HuH-7 (cell line): ENCODE measurements at places on chromosomes 13 and 19.
A peak's percentile ranks its signal among the peaks of the same experiment; 100 is the strongest.

DNA sequence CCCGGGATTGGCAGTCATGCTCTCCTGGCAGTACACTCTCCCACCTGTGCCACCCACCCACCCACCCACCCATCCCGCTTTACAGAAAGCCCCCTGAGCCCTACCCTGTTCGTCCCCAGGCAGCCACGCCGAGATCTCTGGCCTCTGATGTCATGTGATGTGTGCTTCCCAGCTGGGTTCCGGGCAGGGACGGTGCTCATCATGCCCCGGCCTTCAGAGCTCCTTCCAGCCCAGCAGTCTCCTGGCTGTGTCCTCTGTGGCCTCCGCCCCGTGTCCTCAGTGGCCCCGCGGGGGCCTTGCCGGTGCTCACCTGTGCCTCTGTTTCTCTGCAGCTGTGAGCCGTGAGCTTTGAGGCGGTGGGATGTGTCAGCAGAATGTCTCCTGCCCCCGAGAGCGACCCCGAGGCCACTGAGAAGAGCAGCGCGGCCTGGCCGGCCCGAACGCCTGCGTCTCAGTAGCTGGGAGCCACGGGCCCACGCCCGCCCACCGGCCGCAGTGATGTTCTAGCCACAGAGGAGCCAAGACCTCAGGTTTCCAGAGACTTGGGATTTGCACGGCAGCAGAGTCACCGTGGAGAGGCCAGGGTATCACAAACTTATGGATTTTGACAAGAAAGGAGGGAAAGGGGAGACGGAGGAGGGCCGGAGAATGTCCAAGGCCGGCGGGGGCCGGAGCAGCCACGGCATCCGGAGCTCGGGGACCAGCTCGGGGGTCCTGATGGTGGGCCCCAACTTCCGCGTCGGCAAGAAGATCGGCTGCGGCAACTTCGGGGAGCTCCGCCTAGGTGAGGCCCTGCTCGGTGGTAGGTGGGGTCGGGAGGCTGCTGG lies 28.4 kb downstream of the CSNK1G2 start:
- DNase-seq, result no peak

GRCh38 chr19:12967907-12968306 lies 1.5 kb upstream of the DAND5 start:
- no peak for DNase-seq

DNA sequence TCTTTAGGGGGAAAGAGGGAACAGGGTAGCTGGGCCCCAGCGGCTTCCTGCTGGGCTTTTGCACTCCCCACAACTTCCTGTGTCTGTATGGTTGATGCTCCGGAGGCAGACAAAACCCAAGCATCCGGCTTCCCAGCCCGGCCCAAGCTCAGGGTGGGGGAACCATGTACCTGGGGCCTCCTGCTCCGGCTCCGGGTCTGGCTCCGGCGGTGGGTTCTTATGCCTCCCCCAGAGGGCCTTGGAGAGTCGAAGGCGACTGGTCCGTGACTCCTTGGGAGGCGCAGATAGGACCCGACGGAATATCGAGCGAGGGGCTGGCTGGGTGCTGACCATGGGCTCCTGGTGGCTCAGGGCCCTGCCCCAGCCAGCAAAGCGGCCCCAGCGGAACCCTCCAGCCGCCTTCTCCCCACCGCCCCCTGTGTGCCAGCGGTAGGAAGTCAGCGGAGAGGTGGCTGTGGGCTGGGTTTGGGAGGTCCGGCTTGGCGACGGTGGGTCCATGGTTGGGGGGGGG lies 428 bp downstream of the RASAL3 start:
- no peak for DNase-seq

GRCh38 chr13:27367570-27367969 lies 56.8 kb upstream of the GTF3A start:
- peak; percentile 68 for DNase-seq

- DNase-seq, result no peak
These were observed 97.9 kb downstream of the GGACT start for GRCh38 chr13:100490692-100491091.
